ENCODE measurements at places on chromosomes 3 and 15.

- no peak for DNase-seq
Measured at GRCh38 chr3:119309591-119309990, 15.4 kb downstream of the ARHGAP31 start.

- no peak for DNase-seq
Measured at GRCh38 chr15:95910643-95911212, 419.8 kb upstream of the NR2F2 start.

DNA sequence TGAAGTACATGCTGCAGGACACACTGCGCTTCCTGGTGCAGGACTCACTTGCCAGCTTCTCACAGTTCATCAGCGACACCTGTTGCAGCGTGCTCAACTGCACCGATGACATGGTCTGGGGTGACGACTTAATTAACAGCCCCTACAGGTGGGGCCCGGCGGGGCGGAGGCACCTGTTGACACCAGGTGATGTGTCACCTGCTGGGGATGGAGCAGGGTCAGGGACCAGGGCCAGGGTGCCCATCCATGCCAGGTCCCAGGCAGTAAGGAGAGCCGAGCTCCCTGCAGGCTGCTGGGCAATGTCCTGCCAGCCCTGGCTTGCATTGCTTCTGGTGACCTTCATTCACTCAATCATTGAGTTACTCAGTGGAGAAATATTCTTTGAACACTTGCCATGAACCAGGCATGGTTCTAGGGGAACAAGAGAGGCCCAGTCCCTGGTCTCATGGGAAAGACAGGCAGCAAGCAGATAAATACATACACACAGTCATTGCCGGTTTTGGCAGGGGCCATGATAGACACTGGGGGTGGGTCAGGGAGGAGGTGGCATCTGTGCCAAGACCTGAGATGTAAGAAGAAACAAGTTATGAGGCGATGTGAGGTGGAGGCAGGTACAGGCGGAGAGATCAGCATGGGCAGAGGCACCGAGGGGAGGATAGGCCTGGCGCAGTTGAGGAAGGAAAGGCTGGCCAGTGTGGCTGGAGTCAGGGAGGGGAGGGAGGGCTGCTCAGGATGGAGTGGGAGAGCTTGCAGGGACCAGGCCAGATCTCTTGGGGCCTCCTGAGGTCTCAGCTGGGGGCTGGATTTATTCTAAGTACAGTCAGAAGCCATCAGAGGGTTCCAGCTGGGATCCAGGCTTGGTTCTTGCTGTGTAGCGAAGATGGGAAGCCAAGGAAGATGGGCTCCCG lies 30.8 kb downstream of the DNAH1 start:
- no peak for DNase-seq

GRCh38 chr15:66659384-66659783 lies 42.7 kb upstream of the SMAD6 start:
- DNase-seq: no peak

DNA sequence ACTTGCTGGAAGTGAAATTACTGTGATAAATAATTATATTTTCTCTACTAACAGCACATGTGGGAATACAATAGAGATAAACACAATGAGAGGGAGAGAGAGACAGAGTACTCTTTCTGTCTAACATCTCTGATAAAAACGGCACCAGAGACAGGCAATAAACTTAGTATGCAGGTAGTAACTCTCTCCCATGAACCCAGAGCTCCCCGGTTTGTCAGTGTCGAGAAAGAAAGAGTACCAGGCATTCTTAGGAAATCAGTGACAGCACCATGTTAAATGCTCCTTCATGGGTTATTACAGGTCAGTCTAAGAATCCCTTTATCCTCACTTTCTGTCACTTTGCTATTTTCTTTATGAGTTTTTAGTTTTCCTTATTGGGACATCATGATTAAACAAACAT lies 110.7 kb upstream of the EPHA3 start:
- DNase-seq: no peak

DNA sequence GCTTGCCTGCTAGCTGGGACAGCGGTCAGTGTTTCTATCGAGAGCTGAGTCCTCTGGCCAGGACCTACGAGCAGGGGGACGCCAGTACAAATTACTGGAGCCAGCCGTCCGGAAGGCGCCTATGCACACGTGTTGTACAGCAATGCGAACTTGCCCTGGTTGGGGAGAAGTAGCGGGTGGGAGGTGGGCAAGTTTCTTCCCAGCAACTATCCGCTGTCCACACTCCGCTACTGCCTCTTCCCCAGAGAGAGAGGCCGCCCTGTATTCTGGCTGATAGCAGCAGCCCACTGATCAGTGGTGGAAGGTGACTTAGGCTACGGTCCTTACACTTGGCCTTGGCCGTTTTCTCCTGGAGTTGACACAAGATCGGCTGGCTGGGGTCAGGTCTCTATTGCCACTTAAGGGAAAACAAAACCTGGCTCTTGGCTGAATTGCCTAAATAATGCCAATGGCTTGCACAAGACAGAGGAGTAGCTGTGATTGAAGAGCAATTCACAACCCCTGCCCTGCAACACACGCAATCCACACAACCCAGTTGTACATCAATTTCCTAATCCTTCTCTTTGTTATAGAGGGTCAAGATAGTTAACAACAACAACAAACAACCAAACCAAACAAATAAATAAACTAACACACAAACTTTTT lies 12.8 kb upstream of the SHC4 start:
- DNase-seq: no peak

DNA sequence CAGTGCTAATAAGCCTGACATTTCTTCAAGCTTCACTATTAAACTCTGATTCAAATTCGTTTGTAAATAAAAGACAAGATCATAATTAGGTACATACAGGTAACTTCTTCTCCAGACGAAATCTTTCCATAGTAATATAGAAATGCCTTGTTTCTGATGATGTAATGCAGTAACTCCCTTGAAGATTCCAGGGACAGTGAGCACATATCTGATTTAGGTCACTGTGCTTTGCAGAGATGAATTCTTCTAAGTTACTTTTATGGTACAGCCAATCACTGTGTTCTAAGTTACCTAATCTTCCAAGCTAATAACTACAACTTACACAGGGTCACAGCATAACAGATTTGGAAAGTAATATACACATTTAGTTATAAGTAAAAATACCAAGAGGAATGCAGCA lies 27.6 kb downstream of the SLC4A7 start:
- no peak for DNase-seq

GRCh38 chr3:22835041-22835440 lies 368.1 kb upstream of the UBE2E2 start:
- no peak for DNase-seq

DNA sequence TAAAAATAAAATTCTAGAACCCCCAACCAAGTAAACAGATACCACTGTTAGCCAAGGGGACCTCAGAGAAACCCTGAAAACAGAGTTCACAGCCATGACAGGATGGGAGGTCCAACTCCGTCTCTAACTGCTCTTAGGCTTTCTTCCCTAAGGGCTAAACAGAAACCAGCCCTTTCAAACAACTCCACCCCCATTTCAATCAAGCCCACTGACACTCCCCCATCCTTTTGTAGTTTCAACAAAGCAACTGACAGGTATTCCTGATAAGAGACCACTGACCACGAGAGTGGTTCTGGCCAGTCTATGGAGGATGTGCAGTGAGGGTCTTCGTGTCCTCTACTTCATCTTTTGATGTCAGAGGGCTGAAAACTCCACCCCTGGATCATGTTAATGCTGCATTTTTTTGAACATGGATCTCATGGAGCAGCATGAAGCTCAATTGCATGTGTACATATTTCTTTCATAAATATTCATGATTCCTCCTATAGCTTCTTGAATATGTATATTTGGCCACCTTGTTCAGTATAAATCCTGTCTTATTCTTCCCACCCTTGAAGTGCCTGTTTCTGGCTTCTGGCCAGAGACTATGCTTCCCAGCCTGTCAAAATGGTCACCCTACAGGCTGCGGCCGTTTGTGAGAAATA lies 222.6 kb downstream of the OSBPL10 start:
- DNase-seq: no peak

DNA sequence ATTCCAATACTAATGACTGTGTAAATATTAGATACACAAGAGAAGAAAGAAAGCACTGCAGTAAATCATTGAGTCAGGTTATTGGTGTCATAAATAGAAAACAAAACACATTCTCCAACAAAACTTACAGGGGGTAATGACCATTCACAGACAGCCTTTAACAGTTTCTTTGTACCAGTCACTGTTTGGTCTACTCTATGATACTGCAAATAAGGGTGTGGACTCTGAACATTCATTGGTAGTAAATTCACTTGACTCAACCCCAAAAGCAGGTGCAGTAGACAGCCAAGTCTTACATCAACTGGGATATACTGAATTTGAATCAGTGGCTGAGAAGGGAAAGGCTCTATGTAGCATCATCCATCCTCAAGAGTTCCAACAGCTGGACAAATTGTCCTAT lies 463.5 kb downstream of the FOXP1 start:
- no peak for DNase-seq

DNA sequence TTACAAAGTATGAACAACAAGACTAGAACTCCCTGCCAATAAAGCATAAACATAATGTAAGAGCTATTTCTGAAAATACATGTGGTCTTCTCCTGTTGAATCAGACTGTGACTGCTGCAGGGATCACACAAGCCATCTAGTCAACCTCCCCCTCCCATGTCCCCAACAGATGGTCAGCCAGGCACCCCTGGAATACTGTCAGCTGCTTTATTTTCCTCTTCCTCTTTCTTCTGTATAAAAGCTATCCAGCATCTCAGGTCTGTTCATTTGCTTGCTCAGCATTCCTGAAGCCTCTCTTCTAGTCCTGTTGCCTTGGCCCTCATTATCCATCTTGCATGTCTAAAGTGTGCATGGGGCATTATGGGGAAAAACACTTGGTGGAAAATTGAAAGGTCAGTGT lies 6.5 kb upstream of the MINDY4B start:
- no peak for DNase-seq

DNA sequence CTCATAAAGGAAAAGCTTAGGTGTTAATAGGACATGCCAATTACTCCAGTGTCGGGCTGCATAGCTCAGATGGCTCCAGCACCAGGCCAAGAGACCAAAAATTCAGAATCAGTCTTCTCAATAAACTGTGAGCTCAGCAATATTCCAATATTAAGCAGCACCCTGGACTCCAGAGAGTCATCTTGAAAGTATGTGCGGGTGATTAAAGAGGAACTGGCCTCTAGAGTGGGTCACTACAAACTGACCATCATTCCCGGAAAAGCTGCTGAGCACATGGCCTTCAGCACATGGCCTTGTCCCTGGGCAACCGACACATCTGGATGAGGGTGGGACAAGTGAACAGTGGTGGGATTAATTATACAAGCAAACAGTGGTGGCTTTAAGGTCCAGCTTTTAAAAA lies 59.0 kb downstream of the MAGI1 start:
- DNase-seq: no peak

DNA sequence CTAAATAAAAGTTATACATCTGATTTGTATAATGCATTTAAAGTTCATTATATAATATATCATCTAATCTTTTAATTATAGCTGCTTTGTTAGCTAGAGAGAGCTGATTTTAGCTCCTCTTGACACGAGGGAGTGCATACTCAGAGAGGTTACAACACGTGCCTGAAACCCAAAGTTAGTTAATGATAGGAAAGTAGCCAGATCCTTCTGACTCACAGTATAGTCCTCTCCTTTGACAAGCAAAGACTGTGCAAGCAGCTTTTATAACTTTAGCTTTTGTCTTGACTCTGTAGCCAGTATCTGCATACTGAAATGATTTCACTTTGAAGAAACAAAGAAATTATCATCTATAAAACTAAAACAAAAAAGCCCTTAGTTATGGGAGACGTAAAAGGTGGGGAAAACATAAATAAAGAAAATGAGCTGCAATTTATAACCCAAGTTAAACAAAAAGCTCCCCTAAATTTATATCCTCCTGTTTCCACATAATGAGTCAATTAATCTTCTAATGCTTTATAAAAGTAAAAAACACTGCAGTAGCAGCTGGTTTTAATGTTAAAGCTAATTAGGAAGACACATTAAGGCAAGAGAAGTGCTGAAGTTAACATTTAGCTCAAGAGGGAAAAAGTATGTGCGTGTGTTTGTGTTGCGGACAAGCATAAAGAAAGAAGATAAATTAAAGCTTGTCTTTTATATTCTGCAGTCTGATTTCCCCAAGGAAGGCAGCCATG lies 13.1 kb downstream of the GABRR3 start:
- DNase-seq: no peak

DNA sequence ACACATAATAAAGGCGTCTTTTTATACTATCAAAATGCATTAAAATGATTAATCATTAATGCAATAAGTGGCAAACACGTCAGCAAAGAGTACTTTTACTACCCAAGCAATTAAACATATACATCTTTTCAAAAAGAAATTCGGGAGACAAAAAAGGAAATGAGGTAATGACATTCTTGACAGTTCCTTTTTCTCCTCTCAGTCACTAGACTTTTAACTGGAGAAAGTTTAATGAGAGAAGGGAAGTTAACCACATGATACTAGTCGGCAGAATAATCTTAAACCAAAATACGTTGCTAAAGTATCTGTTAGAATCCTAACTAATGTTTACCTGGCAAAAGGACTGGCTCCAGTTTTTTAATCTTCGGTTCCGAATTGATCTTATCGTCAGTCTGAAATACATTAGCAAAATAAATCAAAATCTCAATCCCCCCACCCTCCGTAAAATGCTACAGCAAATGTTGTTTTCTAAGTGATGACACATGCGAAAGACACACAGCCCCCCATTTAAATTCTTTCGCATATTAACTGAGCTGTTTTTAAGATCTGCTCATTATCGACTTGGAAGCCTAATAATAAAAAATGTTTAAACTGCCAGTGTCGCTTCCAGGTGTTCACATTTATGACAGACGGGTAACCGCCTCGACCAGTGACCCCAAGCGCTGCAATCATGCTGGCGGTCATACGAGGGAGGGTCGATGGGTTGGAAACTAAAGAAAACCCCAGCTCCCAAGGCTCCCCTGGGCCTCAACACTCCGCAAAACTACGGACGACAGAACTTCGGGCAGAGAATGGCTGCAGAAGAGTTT lies 778 bp downstream of the MTMR10 start:
- no peak for DNase-seq

DNA sequence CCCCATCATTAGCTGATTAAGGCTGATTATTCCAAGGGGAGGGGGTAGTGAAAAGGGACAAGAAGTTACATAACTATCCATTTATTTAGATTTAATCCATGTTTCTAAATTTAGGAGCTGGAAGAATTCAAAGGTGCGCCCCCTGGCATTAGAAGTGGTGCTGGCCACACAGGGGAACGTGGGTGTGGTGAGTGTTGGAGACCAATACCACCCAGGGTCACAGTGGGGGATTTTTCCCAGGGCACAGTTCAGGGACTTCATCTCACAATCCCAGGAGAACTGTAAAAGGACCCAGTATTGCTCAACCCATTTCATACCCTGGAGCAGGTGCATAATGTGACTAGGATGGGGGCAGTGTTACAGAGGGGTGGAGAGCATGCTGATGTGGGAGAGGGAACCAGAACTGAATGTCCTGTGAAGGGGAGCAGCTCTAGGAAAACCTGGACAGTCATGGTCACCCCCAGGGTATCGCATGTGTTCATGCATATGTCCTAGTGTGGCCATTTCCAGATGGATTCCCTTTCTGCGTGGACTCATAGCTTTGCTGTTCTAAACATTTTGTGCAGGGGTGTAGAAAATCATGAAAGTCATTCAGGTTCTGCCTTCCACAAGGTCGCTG lies 110.3 kb downstream of the LSM3 start:
- no peak for DNase-seq

GRCh38 chr3:170695486-170696064 lies 109.7 kb upstream of the SLC7A14 start:
- DNase-seq: no peak

- no peak for DNase-seq
Measured at GRCh38 chr15:39435244-39435643, 145.6 kb upstream of the THBS1 start.

GRCh38 chr15:89007989-89008388 lies 80.3 kb upstream of the ABHD2 start:
- DNase-seq: no peak

GRCh38 chr3:184914628-184915027 lies 102.7 kb downstream of the VPS8 start:
- no peak for DNase-seq

- no peak for DNase-seq
Measured at GRCh38 chr15:56934269-56934668, 15.8 kb downstream of the TCF12 start.
